Testis (tissue), 5 donors: ENCODE measurements at places on chromosomes 4 and X. TPM values are rescaled to one million over a fixed set of nuclear protein-coding genes. Genes with fewer than 3 reads are reported as not detected.

HSFX1 gene
- 4.0 TPM for total RNA-seq

FGF5 gene
- not detected for total RNA-seq

BANK1 gene
- 10.0 TPM for total RNA-seq

ADH1A gene
- total RNA-seq: not detected

UGT2A1 gene
- not detected for total RNA-seq

LARP1B gene
- 86.1 TPM for total RNA-seq

SMARCA1 gene
- 208 TPM for total RNA-seq

HTN3 gene
- not detected for total RNA-seq

SH2D1A gene
- total RNA-seq: not detected

ENPEP gene
- total RNA-seq: 1.7 TPM

DUX4 gene
- not detected for total RNA-seq

MAOB gene
- 12.8 TPM for total RNA-seq

SPANXN4 gene
- total RNA-seq: 13.9 TPM

MND1 gene
- 11.4 TPM for total RNA-seq

TMLHE gene
- total RNA-seq: 17.2 TPM

UGT2B10 gene
- total RNA-seq: not detected

APELA gene
- not detected for total RNA-seq

RRH gene
- total RNA-seq: 0.43 TPM

RIBC1 gene
- total RNA-seq: 41.6 TPM

ASB12 gene
- total RNA-seq: 0.62 TPM

REPS2 gene
- 19.6 TPM for total RNA-seq

UGT2A3 gene
- total RNA-seq: not detected

MED14 gene
- 16.7 TPM for total RNA-seq

FHIP1A gene
- total RNA-seq: 13.1 TPM

EDA2R gene
- total RNA-seq: 4.0 TPM

LGI2 gene
- total RNA-seq: 0.87 TPM

WWC2 gene
- 64.2 TPM for total RNA-seq

FAM184B gene
- total RNA-seq: 0.19 TPM

FAM9B gene
- 4.6 TPM for total RNA-seq

KIT gene
- 15.2 TPM for total RNA-seq

NSUN7 gene
- total RNA-seq: 18.7 TPM

ODAPH gene
- total RNA-seq: not detected
